ENCODE measurements at places on chromosomes 1 and 21. TPM values are rescaled to one million over a fixed set of nuclear protein-coding genes. Genes with fewer than 3 reads are reported as not detected.

GRCh38 chr1:16031551-16031950 lies 9.7 kb downstream of the CLCNKA start:
- H3K27me3 ChIP-seq, result no peaks in the 10 kb centered on the region
- no peak overlapping the region for H3K4me3 ChIP-seq
- no peak for DNase-seq
- H3K4me1 ChIP-seq, result peaks cover 4% of the 10 kb centered on the region

- H3K4me1 ChIP-seq, result peaks cover 25% of the 10 kb centered on the region
- no peaks in the 10 kb centered on the region for H3K36me3 ChIP-seq
- H3K4me3 ChIP-seq, result peak overlapping the region; percentile 30
- peak; percentile 71 for DNase-seq
- no peaks in the 10 kb centered on the region for H3K27me3 ChIP-seq
- H3K27ac ChIP-seq, result no peak overlapping the region
Measured at GRCh38 chr1:9825093-9826074, 1.6 kb upstream of the CLSTN1 start.

DNA sequence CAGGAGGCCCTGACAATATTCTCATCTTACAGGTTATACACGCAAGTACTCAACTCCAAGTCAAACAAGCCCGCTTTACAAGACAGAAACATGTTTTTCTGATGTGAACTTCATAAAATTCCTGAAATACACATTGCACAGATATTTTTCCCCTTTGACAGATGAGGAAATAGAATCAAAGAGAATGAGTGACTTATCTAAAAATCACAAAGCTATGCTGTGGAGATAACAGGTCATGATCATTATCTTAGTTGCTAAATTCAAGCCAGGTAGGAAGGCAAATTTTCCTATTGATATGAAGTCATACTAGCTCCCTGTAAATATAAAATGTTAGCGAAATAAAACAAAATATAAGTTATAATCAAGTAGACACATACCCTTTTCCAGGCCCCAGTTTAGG lies 18.3 kb downstream of the UBR4 start:
- H3K27me3 ChIP-seq, result no peaks in the 10 kb centered on the region
- no peak overlapping the region for H3K27ac ChIP-seq
- H3K4me3 ChIP-seq, result no peak overlapping the region
- no peak for DNase-seq

KPRP gene
- not detected for total RNA-seq

DNA sequence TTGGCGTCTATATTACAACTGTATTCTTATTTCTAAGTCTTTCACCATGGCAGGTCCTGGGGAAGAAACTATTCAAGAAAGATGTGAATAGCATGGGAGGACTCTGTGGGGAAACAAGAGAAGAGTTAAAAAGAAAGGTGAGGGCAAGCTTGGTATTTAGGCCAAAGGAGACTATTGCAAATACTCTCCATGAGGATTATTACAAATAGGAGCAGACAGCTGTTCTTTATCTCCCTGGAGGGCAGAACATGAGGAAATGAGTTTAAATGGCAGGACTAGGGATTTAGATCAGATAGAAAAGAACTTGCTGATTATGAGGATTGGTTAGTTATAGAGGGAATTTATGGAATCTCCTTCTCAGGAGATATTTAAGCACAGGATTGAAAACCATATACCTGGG lies 186.8 kb downstream of the CDC7 start:
- no peaks in the 10 kb centered on the region for H3K4me1 ChIP-seq
- no peaks in the 10 kb centered on the region for H3K36me3 ChIP-seq
- no peak overlapping the region for H3K27ac ChIP-seq

RPF1 gene
- 73.0 TPM for total RNA-seq

GRCh38 chr1:183810756-183811544 lies 6.0 kb downstream of the RGL1 start:
- H3K36me3 ChIP-seq, result no peaks in the 10 kb centered on the region
- H3K4me3 ChIP-seq, result no peak overlapping the region
- H3K4me1 ChIP-seq, result no peaks in the 10 kb centered on the region
- no peak for DNase-seq

CTH gene
- 4.7 TPM for total RNA-seq

GRCh38 chr1:96837781-96838216 lies 116.2 kb downstream of the PTBP2 start:
- no peak overlapping the region for H3K4me3 ChIP-seq
- DNase-seq, result no peak
- no peak overlapping the region for H3K27ac ChIP-seq
- no peaks in the 10 kb centered on the region for H3K36me3 ChIP-seq
- H3K27me3 ChIP-seq, result no peaks in the 10 kb centered on the region

DNA sequence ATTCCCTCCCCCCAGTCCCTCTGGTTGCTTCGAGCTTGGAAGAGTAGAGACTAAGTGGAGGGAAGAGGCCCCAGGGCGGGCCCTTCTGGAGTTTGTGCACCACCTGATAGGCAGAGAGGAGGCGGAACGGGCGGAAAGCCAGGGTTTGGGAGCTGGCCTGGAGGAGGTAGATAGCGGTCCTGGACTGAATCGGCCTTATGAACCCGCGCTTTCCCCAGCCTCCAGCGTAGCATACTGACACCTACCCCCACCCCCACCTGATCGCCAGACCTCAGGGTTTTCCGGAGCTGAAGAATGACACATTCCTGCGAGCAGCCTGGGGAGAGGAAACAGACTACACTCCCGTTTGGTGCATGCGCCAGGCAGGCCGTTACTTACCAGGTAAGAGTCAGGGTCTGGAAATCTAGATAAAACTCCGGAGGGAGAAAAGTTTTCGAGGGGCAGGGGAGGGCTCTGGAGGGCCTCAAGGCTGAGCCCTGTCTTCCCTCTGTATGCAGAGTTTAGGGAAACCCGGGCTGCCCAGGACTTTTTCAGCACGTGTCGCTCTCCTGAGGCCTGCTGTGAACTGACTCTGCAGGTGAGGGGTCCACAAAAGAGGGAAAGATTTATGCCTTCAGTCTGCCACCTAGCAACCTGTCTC lies 705 bp downstream of the UROD start:
- peak overlapping the region; percentile 89 for H3K4me3 ChIP-seq
- no peaks in the 10 kb centered on the region for H3K36me3 ChIP-seq
- H3K27me3 ChIP-seq, result no peaks in the 10 kb centered on the region
- peak overlapping the region; percentile 80 for H3K27ac ChIP-seq
- peaks cover 17% of the 10 kb centered on the region for H3K4me1 ChIP-seq
- no peak for DNase-seq

Data from Panc1 (cell line).